K562 (cell line): ENCODE measurements at places on chromosomes 12 and 14.

- DNase-seq, result no peak
These were observed 1.9 kb upstream of the HOXC5 start for GRCh38 chr12:54030889-54031471.

GRCh38 chr14:61125041-61125866 lies 144.2 kb downstream of the SLC38A6 start:
- DNase-seq, result no peak

- DNase-seq, result no peak
These were observed 28.2 kb upstream of the FLRT2 start for GRCh38 chr14:85501751-85502150.

DNA sequence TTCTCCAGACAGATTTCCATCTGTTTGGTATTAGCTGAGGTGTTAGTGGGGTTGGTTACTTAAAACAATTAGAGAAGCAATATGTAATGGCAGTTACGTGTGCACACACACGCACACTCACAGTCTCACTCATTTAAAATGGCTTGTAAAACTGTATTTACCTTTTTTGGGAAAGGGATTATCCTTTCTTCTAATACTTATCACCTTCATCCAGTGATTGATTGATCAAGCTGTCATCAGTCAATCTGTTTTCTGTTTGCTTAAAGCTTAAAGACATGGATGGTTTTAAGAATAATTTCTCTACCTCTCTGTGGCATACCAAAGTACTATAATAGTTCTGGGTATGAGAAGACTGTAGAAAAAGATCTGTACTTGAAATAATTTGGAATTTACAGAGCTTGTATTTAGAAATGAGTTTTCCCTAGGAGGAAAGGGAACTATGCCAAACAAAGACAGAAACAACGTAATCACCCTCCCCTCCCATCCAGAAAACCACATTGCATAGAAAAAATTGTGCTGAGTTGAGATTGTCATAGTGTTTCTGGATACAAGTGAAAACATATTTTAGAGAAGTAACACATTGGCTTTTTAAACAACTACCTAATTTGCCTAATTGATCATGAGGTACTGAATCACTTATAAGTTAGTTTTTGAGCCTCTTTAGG lies 455.8 kb downstream of the PCNX1 start:
- DNase-seq, result no peak

GRCh38 chr12:110599334-110599733 lies 14.6 kb upstream of the TCTN1 start:
- DNase-seq, result no peak

GRCh38 chr14:53850714-53851296 lies 105.8 kb downstream of the BMP4 start:
- DNase-seq, result no peak

GRCh38 chr12:121120323-121120722 lies 12.4 kb upstream of the P2RX7 start:
- DNase-seq, result no peak

DNA sequence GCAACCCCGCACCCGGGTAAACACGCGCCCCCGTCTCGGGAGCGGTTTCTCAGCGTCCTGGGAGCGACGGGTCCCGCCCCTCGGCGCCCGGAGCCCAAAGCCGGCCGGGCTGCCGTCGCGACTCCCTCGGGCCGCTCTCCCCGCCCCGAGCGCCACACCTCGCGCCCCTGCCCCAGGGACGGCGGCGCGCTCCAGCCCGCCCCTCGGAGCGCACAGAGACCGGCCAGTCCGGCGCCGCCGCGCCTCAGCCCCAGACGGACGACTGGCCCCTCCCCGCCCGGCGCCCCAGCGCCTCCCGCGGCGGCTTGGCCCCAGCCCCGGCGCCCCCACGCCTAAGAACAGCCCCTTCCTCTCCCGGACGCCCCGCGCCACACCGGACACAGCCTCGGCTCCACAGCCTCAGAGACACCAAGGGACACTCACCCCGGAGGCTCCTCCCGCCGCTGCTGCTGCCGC lies 411 bp downstream of the BTBD7 start:
- DNase-seq, result peak; percentile 60
